Endothelial cell of umbilical vein (primary cell): ENCODE measurements at places on chromosomes 16 and 17.
A peak's percentile ranks its signal among the peaks of the same experiment; 100 is the strongest.

DNA sequence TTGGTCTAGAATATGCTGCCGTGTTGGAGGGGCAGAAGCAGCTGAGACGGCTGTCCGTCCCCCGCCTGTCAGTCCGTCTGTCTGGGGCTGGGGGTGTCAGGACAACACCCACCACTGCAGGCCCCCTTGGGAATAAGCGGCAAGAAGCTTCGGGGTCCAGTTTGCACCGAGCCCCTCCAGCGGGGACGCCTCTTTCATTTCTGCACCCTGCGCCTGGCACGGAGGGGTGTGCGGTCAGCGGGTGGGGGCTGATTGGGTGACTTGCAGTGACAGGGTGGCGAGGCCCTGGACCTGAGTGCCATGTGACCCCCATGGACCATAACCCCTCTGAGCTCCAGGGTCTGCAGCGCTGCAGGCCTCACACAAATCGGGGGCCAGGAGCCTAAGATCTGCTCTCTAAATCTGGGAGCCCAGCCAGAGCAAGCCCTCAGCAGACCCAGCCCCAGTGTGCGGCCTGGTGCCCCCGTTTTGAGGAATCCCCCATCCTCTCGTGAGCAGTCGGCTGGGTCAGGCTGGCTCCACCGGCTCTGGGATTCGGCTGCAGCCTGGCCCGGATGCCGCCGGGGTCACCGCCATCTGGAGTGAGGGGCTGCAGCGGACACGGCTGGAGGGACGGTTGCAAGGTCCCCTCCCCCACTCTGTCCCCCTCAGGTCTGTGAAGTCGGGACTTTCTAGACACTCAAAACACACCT lies 8.3 kb downstream of the CBFA2T3 start:
- DNase-seq = no peak

GRCh38 chr17:67532326-67532871 lies 155.3 kb downstream of the PITPNC1 start:
- no peak for DNase-seq

GRCh38 chr17:4537451-4538235 lies 17.5 kb downstream of the MYBBP1A start:
- DNase-seq = no peak

DNA sequence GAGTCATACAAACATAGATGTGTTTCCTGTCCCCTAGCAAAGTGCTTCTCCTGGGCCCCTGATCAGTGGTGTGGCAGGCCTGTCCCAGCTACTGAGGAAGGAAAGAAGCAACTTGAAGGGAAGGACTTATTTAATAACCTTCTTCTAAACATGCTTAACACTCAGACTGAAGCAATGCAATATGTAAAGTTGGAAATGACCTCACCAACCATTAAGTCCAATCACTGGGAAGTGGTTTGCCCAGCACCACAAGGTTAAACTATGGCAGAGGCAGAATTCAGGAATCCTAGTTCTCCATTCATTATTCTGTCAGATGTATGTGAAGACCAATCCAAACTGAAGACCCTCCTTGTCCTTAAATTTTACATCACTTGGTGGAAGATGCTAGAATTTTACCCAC lies 39.1 kb downstream of the CENPV start:
- no peak for DNase-seq

- peak; percentile 9 for DNase-seq
Observed at GRCh38 chr17:68591583-68591982, 9.6 kb downstream of the FAM20A start.

- DNase-seq = no peak
Observed at GRCh38 chr16:68357923-68358322, 47.1 kb downstream of the PRMT7 start.

- DNase-seq = no peak
Observed at GRCh38 chr16:15825750-15826305, 31.0 kb downstream of the MYH11 start.

DNA sequence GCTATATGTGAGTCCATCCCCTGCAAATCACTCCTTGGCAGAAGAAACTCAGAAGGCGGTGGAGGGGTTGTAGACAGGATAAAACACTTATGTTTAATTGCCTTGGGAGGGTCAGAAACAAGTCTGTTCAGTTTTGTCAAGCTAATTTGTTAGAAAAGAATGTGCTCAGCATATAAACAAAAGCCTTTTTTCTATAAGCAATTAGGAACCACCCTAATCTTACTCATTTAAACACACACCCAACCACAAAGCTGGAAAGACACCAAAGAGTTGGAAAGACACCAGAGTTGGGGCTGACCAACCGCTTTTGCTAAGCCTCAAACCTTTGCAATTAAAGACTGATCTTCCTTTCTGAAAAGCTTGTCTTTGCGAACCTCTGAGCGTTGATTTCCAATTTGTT lies 439.2 kb upstream of the ERCC4 start:
- DNase-seq = no peak

- no peak for DNase-seq
Observed at GRCh38 chr16:887846-888245, 82.9 kb downstream of the LMF1 start.

DNA sequence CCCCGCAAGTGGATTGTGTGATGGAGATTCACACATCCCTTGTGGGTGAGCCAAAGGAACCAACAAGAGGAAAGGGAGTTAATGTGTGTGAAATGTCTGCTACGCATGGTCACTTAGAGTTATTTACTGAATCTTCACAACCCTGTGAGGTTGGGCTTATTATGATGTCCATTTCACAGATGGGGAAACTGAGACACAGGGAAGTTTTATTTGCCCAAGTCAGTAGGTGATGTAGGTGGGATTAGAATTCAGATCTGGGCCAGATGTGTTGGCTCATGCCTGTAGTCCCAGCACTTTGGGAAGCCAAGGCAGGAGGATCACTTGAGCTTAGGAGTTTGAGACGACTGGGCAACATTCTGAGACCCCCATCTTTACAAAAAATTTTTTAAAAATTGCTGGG lies 11.6 kb upstream of the DLX4 start:
- no peak for DNase-seq

DNA sequence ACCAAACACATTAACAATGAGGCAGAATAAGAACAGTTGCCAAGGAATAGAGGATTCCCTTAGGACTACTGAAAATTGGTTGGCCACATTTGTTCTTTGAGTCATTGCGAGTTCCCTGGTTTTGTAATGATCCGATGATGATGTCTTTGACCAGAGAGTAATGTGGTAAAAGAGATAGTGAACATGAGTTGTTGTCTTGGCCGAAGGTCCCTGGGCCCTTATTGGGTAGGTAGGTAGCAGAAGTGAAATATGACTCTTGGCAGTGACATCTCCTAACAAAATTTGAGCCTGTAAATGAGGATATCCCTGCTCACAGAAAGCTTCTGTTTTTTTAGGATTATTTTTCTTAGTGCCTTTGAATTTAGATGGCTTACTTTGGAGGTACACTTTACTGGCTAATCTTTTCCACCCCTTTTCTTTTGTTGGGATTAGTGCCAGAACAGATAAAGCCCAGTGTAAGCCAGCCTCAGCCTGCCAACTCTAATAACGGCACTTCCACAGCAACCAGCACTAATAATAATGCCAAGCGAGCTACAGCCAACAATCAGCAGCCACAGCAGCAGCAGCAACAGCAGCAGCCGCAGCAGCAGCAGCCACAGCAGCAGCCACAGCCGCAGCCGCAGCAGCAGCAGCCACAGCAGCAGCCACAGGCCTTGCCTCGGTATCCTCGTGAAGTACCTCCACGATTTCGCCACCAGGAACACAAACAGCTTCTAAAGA lies 47.2 kb downstream of the TNRC6A start:
- peak; percentile 63 for DNase-seq

- DNase-seq = no peak
Observed at GRCh38 chr16:87492291-87492630, 563 bp downstream of the ZCCHC14 start.

DNA sequence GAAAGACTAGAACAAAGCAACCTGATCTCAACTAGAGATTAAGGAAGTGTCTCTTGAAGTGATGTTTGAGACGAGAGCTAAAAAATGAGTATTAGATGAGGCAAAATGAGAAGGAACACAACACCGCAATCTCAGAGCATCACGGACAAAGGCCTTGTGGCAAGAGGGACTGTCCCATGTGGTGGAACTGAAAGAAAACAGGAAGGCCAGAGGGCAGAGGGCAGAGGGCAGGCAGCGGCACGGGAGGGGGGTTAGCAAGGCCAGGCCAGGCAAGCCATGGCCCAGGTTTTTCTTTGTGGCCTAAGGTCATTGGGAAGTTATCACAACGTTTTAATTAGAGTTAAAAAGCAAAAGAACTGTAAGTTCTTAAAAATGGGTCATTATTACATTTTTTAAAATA lies 22.5 kb downstream of the RPA1 start:
- DNase-seq = no peak

DNA sequence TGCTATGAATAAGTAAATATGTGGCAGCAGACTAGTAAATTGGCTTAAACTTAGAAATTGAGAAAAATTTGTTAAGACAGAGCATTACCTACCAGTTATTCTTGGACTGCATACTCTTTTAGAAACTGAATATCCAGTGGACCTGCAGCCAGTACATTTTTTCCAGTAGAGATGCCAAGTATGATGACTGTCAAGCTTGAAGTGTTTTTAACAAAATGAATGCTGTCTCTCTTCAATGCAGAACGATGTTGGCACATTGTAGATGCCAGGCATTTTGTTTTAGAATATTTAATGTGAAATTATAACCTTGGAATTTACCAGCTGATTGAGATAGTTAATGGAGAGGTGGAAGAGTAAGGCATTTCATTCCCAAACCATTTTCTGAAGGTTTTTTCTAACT lies 52.5 kb downstream of the NFAT5 start:
- DNase-seq = peak; percentile 79

DNA sequence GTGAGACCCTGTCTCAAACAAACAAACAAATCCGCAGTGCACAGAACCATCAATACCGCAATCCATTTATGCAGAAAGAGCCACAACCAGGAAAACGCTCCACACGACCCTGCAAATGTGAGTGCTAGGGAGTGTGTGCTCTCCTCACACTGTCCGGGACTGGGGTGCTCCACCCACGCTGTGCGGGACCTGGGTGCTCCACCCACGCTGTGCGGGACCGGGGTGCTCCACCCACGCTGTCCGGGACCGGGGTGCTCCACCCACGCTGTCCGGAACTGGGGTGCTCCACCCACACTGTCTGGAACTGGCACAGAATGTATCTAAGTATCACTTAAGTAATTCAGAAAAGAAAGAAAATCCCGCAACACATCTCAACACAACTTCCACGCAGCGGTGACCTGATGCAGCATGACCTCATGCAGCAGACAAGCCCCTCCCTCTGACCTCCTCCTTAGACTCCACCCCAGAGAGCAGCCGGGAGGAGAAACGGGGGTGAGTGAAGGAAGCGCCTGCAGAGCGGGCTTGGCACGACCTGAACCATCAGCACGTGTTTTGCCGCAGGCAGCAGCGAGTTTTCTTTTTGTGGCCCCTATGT lies 38.5 kb downstream of the ZNF276 start:
- no peak for DNase-seq

GRCh38 chr16:78196502-78196901 lies 97.0 kb downstream of the WWOX start:
- no peak for DNase-seq

GRCh38 chr16:917591-918061 lies 53.2 kb downstream of the LMF1 start:
- no peak for DNase-seq

- DNase-seq = no peak
Observed at GRCh38 chr16:30349675-30350074, 5.4 kb downstream of the CD2BP2 start.

DNA sequence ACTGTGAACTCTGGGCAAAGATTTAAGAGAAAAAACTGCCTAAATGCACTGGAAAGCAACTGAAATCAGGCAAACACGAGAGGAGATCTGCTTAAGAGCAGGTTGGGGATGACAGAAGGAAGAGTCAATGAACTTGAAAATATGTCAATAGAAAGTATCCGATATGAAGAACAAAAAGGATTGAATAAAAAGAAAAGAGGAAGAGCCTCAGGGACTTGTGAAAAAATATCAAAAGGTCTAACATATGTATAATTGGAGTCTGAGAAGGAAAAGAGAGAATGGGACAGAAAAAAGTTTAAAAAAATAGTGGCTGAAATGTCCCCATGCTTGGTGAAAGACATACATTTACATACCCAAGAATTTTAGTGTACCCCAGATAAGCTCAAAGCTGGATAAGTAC lies 195.5 kb downstream of the COPRS start:
- peak; percentile 25 for DNase-seq

DNA sequence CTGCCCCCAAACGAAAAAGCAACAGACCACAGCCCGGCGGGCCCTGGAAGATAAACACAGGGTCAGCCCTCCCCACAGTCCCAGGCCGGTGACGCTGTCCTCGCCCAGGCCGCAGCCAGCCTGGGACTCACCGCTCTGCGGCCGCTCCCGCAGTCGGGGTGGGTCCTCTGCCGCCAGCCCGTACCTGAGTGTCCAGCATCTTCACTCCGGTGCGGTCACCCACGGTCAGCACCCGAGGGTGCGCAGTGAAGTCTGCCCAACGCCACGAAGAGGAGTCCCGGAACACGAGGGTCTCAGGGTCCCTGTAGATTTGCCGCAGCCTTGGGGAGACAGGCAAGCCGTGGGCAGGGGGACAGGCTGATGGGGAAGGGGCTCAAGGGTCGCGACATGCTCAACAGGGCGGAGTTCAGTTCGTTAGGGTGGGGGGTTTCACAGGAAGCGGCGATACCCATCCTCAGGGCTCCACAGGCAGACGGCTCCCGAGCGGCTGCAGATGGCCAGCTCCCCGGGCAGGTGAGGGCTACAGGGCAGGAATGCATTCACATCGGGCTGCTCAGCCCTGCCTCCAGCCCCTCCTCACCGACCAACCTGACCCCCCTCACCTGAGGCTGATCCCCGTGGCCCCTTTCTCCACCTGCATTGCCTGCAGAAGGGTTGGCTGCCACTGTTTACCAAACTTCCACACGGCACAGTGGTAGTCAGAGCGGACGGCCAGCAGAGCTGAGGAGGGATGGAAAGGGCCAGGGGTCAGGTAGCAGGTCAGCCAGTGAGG lies 5.5 kb downstream of the TAF1C start:
- no peak for DNase-seq

GRCh38 chr17:12522743-12523183 lies 142.9 kb upstream of the MYOCD start:
- DNase-seq = no peak

GRCh38 chr16:57387598-57388354 lies 15.5 kb downstream of the CX3CL1 start:
- DNase-seq = no peak

DNA sequence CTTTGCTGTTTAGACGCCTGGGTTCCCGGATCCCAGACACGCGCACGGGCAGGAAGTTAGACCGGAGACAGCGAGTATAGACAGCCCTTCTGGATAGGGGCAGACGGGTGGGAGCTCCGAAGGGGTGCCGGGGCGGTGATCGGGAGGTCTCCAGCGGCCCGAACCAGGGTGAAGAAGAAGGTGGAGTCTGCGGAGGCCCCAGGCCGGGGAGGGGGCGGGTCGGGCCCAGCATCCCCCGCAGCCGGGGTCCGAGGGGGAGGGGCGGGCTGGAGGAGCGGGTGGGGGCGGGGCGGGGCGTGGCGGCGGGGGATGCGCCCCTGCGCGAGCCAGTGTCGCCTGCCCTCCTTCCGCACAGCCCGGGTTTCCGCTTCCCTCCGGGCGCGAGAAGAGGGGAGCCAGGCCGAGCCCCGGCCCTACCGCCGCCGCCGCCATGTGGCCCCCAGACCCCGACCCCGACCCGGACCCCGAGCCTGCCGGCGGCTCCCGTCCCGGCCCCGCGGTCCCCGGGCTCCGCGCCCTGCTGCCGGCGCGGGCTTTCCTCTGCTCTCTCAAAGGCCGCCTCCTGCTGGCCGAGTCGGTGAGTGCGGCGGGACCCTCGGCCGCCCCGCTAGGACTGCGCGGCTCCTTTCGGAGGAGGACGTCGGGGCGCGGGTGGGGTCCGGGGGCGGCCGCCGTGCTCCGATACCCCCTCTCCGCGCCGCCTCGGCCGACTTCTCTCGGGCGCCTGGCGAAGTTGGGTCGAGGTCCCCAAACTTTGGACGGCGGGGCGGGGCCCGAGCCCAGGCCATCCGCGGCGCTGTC lies at the start of gene CMTM3:
TSS of gene CMTM3 (plus strand) at position 329 of the 801 bp plus-strand sequence. CDS start at position 431, 102 bp downstream.
- DNase-seq = peak; percentile 63

GRCh38 chr16:75570396-75571065 lies 4.4 kb downstream of the GABARAPL2 start:
- no peak for DNase-seq
